ENCODE measurements at places on chromosomes 11 and 22.

DNA sequence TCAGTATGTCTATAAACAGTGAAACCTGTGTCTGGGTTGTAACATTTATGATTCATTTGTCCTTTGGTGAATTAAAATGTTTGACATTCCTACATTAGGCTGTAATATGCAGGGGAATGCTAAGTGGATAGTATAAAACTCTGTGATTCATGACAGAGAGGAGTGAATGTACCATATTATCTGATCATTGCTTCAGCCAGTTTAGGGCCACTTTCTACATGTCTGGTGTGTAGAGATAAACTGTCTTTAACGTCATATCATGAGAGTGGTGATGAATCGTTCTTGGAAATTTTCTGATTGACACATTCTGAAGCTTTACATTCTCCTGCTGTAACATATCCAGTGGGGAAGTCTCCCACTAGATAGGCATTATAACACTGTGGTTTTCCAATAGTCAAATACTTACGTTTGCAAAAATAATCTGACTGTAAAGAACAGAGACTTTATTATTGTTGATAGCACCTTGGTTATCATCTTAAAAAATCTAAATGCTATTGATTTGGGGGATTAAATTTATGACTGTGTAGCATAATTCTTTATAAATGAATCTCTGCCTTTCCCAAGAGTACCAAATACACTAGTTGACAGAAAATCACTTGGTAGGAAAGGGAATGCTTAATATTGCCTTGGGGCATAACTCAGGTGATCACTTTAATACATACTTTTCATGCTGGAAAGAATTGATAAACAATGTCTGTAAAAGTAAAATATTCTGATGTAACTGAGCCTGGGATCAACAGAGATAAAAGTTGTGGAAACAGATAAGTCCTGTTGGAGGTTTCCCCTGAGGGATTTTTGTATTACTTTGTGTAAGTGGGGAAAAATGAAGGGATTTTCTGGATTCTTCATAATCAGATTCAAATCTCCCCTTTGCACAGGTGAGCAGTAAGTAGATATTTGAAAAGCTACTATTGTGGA, 427.9 kb downstream of the JRKL start:
- DNase-seq, result no peak

DNA sequence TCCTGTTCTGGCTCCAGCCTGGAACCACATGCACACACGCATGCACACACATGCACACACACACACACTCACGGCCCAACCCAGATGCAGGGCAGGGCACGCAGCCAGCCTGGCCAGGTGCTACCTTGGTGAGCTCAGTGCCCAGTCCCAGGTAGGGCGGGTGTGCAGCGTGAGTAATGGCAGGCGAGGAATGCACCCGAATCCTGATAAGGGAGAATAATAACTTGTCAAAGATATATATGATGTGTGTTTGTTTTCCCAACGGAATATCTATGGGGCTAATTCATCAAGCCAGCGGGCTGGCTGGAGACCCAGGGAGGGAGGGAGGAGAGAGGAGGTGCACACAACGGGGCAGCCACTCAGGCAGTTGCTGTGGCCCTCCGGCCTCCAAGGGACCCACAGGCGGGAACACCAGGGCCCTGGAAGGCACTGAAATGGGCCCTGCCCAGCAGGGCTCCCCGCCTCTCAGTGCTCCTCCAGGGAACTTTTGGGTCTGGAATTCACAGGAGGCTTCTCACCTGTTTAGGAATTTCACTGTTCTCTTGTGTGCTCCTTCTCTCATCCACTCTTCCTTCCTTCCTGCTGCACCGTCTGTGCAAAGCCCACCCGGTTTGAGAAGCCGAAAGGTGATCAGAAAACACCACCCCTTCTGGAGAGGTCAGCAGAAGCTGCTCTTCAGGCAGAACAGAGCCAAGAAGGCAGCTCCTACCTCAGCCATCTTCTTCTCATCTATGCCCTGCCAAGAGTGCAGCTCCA, 79.0 kb downstream of the BUD13 start:
- no peak for DNase-seq

DNA sequence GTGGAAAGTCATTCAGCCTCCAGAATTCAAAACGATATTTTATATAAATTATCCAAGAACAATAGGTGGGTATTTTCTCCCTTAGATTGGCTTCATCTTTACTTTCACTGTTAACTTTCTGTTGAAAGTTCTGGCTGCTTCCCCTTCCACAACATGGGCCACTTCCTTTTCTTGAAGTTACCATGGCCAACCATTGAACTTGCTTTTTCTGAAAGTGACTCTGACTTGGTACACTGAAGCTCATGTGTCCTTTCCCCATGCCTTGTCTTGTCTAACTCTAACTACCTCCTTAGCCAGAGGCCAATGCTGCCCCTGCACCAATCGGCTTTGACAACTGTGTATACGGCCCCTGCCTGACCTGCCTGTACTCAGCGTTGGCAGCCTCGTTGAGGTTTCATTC, 225.2 kb downstream of the FAT3 start:
- no peak for DNase-seq

DNA sequence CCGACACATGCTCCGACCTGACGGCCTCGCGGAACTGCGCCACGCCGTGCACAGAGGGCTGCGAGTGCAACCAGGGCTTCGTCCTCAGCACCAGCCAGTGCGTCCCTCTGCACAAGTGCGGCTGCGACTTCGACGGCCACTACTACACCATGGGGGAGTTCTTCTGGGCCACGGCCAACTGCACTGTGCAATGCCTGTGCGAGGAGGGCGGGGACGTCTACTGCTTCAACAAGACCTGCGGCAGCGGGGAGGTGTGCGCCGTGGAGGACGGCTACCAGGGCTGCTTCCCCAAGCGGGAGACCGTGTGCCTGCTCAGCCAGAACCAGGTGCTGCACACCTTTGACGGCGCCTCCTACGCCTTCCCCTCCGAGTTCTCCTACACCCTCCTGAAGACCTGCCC, 26.8 kb downstream of the TECTA start:
- DNase-seq, result no peak

GRCh38 chr11:44592125-44592940, 26.9 kb downstream of the CD82 start:
- DNase-seq, result no peak

- DNase-seq, result no peak
Observed at GRCh38 chr11:45577752-45578151, 87.7 kb downstream of the CHST1 start.

DNA sequence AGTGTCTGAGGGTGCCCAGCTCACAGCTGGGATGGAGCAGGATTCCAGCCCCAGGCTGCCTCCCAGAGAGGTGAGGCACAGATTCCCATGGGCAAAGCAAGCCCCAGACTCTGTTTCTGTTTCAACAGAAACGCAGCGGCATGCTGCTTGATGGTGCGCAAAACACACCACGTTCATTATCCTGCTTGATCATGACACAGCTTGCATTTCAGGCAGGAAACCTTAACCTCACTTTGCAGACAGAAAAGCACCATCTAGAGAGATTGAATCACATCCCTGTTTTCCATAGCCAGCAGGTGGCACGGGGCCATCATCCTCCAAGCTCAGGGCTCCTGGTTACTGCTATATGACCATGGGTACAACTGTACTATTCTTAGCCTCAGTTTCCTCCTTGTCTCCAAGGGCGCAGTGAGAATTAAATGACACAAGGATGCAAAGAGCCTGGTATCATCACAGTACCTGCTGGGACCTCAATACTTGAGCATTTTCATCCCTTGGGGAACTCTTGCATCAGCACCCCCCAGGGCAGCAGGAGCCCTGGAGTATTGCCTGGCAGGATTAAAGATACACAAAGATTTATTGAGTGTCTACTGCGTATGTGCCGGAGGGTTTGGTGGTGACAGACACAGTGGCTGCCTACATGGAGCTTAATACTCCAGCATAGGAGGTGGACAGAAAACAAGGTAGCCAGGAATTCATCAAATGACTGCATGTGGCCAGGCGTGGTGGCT, 110.0 kb downstream of the TP53I11 start:
- no peak for DNase-seq

DNA sequence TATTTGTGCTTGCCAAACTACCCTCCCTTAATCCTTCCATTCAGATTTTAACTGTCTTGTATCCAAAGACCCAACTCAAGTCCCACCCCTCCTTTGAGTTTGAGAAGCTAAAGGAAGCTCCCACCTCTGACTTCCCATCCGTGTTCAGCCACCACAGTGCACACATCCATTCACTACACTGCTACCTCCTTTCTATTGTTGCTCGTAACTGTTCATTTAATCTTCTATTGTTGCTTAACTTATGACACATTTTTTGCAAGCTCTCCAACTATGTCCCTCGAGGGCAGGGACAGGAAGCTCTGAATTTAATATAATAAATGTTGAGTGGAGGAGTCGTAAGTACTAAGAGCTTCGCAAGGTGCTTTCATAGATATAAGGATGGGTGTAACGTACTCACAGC, 10.4 kb downstream of the LARGE1 start:
- DNase-seq, result no peak

DNA sequence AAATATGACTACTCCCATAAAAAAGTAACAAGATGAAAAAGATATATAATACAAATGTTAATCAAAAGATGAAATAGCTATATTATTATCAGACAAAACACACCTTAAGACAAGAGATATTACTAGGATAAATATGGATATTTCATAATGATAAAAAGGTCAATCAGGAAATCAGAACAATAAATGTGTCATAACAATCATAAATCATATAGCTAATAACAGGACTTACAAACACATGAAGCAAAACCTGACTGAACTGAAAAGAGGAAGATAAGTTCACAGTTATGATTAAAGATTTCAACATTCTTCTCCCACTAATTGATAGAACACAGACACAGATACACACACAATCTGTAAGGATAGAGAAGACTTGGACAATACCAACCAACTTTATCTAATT, 47.2 kb downstream of the EIF3M start:
- no peak for DNase-seq

- no peak for DNase-seq
Observed at GRCh38 chr22:49525360-49525759, 302.3 kb downstream of the BRD1 start.

DNA sequence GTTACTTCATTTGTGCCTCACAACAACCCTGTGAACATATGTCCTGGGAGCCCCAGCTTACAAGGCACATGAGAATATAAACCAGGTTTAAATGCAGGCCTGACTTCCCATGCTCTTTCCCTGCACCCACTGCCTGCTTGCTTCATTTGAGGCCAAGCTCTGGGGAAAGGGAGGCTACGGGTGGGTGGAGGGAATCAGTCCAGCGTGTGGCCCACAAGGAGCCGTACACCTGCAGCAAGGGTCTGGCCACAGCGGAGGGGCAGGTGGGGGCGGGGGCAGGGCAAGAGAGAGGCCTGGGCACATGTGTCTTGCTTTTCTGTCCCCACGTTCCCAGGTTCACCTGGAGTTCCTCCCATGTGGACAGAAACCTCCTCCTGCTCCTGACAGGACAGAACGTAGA, 26.2 kb downstream of the FAM83F start:
- DNase-seq, result no peak

GRCh38 chr11:44627165-44627789, 61.8 kb downstream of the CD82 start:
- no peak for DNase-seq

DNA sequence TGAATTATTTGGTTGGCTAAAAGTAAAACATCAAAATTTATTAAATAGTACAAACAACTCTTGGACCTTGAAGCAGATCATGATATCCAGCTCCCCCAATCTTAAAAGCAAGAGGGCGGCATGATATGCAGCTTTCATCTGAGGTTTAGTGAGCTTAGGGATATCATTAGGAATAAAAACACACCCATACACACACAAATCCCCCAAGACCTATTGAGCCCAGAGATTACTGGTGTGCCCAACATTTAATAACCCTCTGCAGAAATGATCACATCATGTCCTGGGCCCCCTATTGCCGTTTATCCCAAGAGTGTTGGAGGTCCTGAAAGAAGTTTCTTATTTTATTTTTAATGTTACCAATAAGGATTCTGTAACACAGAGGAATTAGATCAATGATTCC, at the start of gene OR8D1:
Gene OR8D1 (minus strand): TSS at position 101 of the 400 bp plus-strand sequence. CDS start 3,183 bp downstream, outside the sequence.
- DNase-seq, result no peak

DNA sequence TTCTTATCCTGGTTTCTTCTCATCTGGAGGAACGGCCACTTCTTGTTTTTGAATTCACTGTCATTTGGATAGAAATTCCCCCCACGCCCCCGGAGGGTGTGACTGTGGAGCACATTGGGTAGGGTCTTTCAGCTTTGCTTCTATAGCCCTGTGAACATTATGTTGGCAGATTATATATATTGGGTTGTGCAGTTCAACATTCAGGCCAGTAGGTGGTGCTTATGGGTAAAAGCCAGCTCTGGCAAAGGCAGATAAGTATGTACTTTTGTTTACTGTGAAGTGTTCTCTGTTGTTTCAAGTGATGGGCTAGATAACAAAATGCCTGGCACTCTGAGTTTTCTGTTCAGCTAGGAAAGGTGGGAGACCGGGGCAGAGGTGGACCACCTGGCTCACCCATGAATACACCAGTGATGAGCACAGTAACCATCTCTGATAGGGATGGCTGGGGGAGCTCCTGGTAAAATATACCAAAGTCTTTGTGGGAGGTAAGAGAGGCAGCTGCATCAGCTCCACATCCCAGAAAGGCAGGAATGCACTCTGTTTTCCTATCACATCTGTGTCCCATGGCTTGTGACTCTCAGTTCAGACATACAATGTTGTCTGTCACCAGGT, 1348.2 kb upstream of the RAG2 start:
- DNase-seq, result peak; percentile 35

DNA sequence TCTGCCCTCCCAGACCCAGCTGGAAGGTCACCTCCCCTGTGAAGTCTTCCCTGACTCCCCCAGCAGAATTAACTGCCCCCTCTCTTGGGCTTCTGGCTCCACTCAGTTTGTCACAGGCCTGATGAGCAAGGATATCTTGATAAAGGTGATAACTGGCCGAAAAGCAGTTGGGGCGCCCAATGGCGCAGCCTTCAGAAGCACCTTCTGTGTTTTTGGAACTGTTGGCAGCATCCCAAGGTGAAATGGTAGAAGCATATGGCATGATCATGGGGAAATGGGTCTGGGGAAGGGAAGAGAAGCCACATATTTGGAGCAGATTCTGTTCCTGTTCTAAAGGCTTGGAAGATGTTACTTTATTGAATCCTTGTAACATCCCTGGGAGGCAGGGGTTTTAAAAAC, 2.8 kb upstream of the TAB1 start:
- DNase-seq, result no peak
